ENCODE measurements at places on chromosomes 6 and 20.

DNA sequence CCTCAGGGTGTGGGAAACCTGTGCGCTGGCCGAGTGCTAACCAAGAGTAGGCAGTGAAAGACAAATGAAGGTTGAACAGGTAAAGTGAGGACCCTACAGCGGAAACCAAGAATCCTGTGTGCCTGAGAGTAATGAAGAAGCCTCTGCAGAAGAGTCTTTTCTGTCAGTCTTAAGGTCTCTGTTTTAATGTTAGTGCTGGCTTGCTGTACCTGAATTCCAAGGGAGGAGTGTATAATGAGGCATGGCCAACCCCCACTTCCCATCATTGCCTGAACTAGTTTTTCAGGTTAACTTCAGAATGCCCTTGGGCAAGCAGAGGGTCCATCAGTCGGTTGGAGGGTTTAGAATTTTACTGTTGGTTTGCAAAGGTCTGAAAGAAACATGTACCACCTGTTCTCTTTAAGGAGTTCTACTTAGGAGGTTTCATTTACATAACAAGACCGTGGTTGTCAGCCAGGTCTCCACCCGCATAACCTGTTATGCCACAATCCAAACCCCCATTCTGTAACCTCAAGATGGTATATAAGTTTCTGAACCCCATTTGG lies 589 bp upstream of the PDCD2 start:
- DNase-seq: no peak

DNA sequence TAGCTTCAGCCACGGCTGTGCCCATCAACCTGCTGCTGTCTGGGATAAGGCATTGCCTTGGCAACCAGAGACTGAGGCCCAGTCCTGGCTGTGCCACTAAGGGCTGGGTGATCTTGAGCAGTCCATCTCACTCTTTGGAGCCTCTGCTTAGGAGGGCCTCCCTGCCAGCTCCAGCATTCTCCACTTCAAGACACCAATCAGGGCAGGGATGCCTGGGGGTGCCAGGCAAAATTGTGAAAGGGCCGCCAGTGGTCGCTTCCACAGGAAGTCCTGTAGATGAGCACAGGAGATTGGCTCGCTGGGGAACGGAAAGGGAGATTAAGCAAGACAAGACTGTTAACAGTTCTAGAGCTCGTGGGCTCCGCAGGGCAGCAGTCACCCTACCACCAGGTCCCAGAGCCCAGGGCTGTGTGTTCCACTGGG lies at the start of gene RAB44:
Gene RAB44 (plus strand): TSS at position 346 of the 423 bp plus-strand sequence. CDS start 6,410 bp downstream, outside the sequence.
- DNase-seq: no peak

DNA sequence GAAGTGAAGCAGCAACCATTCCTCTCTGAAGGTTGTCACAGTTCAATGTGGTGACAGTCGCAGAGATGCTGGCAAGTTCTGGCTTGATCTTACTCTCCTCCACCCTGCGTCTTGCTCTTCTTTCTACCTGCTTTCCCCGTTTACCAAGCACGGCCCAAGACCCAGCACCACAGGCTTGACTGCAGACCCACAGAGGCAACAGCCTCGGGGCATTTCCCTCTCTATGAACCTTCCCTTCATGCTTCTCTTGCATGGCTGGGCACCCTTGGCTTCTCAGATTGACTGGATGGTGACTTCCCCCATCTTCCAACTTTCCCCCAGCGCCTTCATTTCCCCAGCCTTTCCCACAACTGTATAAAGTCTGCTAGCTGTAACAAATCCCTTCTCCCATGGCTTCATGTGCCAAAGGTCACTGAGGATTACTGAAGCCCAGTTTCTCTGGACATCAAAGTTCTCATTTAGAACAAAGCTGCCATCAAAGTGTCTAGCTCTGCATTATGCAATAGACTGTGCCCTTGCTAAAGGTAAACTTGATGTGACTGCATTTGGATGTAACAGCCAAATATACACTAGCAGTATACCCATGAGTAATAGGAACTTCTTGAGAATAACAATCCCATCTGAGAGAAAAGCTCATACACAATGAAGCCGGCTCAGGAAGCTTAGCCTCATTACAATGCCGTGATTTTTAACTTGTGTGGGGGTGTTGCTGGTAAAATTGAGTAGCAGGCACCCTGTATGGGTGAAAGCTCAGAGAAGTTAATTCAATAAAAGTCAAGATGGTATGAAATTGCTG lies 723.1 kb upstream of the FLRT3 start:
- no peak for DNase-seq

DNA sequence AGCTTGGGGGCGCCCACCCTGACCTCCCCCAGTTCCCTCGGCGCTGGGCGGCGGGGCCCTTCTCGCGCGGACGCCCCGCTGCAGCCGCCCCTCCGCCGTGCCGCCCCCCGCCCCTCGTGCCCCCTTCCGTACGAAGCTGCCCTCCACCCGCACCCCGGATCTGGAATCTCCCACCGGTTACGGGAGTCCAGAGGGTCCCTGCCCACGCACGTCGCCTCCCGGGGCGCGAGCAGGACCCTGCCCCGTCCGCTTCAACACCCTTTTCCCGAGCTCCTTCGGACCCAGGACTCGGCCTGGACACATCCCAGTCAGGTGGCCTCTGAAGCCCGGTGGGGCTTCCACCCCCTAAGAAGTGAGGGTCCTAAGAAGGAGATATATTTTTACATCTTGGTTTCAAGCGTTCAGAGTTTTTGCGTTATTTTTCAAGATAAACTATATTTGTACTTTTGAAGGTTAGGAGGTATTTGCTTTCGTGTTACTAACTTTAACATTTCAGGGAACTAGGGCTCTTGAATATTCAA lies 506 bp downstream of the ARFGAP1 start:
- no peak for DNase-seq

DNA sequence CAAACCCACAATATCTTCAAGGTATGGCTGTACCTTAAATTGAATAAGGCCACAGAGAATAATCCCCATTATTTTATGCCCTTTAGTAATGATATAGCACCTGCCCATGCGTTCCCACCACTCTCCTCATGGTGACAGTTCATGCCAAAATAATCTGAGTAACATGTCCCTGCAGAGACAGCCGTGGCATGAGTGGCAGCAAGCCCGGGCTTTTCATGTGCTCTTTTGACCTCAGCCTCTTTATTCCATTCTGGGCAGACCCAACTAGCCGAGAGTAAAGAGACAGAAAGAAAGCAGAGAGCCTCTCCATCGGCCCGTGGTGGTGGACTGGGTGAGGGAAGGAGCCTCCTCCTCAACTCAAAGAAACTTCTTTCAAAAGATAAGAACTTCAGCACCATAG lies 19.9 kb upstream of the POPDC3 start:
- no peak for DNase-seq

GRCh38 chr20:18989736-18990474 lies 176.3 kb downstream of the SCP2D1 start:
- DNase-seq: no peak

DNA sequence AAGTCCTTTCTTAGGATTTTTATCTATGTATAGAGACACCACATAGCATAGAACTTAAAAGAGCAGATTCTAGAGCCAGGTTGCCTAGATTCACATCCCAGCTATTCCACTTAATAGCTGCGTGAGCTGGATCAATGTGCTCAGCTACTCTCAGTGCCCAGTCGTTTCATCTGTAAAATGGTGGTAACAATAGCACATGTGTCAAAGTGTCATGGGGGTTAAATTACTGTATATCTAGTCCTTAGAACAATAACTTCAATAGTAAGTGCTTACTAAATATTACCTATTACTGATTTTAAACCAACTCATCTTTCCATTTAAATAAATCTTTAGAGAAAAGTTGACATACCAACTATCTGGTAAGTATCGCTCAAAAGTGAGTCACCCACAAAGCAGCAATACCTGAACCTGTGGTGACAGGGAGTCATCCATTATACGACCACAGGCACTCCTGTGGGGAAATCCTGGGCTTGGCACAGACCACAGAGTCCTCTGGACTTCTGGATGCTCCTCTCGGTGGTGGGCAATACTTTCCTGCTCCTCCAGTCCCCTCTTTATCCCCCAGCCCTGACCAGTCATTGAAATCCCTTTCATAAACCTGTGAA lies 154.8 kb downstream of the PDSS2 start:
- no peak for DNase-seq
